M059J (cell line): ENCODE measurements at places on chromosomes 5 and 9. TPM values are rescaled to one million over a fixed set of nuclear protein-coding genes. Genes with fewer than 3 reads are reported as not detected.

GRCh38 chr5:88727705-88728313 lies 155.2 kb downstream of the MEF2C start:
- DNase-seq: peak; percentile 24

AGXT2 gene
- total RNA-seq: 0.07 TPM in 1 of 2 replicates, not detected in the other

DNA sequence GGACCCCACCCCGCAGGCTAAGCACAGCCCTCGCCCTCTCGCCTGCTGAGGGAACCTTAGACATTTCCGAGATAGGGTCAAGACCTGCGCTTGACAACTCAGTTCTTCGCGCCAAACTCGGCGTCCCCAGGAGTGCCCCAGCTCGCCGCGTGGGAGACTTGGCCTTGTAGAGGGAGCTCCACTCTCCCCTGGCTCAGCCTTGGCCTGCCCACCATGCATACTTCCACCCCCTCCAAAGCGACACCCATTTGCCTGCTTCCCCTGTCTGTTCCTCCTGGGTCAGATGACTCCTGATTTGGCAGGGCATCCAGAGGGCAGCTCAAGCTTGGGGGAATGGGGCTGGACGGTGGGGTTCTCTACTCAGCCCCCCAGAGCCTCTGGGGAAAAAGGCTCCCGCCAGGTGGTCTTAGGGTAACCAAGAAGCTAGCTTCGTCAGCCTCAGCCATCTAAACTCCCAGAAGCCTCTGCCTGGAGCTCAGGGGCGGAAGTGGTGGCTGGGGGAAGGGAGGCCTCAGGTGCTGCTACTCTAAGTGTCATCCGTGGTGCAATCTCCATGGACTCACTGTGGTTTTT lies 560 bp downstream of the DOCK2 start:
- DNase-seq: no peak

DNA sequence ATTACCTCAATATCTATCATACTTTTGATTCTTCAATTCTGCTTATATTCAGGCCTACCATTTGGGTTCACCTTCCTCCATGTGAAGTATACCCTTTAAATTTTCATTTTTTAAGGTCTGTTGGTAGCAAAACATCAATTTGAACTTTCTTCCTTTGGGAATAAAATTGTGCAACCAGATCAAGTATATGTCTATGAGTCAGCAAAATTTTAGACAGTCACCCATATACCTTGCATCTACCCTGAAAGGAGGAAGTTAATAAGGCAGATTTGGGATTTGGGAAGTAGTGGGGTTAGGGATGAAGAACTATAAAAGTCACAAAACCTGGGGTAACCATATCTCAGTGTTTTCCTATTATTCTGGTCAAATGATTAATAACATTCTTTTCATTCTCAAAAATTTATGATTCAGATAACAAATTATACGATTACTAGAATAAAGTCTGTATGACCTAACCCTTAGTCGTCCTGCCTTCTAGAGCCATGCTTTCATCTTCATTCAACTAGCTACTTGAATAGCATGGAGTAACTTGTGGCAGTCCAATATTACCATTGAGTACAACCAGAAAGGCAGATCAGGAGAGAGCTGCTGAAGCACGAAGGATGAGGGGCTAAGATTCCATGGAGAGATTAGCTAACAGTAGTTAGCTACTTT lies 2.8 kb upstream of the IL33 start:
- DNase-seq: peak; percentile 22

- peak; percentile 90 for DNase-seq
Observed at GRCh38 chr5:32852535-32852934, 141.4 kb downstream of the NPR3 start.

CNOT6 gene
- 14.9 and 22.2 TPM in 2 replicates for total RNA-seq

DNA sequence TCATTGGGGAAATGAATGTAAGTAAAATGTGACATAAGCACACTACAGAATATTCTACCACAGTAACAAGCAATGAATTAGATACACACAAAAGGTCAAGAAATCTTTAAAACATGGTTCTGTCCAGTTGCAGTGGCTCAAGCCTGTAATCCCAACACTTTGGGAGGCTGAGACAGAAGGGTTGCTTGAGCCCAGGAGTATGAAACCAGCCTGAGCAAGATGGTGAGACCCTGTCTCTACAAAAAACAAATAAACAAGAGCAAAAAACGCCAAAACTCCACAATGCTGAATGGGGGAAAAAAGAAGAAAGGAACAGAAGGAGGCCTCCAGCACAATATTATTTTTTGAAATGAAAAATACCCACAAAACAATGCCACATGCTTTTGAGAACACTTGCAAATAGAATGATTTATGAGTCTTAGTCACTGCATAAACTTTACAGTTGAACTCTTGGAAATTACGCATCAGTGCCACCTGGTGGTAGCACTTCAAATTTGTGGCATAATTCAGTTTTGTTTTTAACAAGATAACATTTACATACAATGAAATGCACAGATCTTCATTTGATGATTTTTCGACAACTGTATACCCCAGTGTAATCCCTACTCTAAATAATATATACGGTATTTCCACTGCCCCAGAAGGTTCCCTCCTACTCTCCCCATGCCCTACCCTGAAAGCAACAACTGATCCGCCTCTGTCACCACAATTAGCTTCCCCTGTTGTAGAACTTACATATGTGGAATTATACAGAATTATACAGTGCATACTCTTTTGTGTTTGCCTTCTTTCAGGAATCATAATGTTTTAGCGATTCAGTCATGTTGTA lies 14.4 kb upstream of the SPINK4 start:
- peak; percentile 78 for DNase-seq

BTNL3 gene
- not detected in 2 replicates for total RNA-seq

GRCh38 chr9:137294091-137294680 lies 7.9 kb downstream of the NRARP start:
- peak; percentile 47 for DNase-seq

- no peak for DNase-seq
Observed at GRCh38 chr9:69028754-69029153, 6.8 kb upstream of the FXN start.

ADRA1B gene
- 1.4 and 1.8 TPM in 2 replicates for total RNA-seq

GRCh38 chr5:157516006-157516405 lies 56.0 kb downstream of the NIPAL4 start:
- DNase-seq: peak; percentile 97

- DNase-seq: peak; percentile 69
Observed at GRCh38 chr5:55278778-55279177, 28.7 kb downstream of the DHX29 start.

DNA sequence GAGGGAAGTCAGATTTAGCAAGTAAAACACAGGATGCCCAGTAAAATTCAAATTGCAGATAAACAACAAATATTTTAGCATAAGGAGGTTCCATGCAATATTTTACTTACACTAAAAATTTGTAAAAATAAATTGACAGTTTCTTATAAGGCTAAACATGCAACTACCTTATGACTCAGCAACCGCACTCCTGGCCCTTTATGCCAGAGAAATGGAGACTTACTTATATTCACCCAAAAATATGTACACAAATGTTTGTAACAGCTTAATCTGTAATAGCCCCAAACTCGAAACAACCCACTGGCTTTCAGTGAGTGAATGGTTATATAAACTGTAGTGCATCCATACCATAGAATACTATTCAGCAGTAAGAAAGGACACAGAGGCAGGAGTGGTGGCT lies 28.6 kb upstream of the TRIM14 start:
- peak; percentile 38 for DNase-seq

MAP1B gene
- total RNA-seq: 124 and 200 TPM in 2 replicates

FRRS1L gene
- 0.05 TPM in 2 replicates for total RNA-seq

DNA sequence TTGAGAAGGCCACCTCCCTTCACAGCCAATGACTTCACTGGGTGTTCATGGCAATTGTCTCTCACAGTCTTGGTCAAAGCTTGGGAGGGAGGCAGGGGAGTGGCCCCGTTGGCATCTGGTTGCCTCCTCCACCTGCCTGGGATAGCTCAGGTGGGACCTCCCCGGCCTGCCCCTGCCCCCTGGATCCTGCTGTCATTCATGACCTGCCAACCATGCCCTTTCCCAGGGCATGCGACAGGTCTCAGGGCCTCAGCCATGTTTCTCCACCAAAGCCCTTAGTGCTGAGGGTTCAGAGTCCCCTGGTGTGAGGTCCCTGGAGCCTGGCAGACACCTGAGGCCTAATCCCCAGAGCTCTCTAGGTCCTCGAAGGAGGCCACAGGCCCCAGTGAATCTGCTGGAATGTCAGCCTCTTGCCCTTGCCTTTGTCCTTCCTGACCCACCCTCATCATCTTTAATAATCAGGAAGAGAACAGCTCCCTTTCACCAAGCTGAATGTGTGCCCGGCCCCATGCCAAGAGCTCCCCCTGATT lies 5.6 kb downstream of the DAB2IP start:
- no peak for DNase-seq

ANXA2R gene
- 0.25 and 1.4 TPM in 2 replicates for total RNA-seq

GRCh38 chr9:19799784-19800183 lies 10.9 kb upstream of the SLC24A2 start:
- DNase-seq: no peak

TAF7 gene
- total RNA-seq: 52.8 and 84.2 TPM in 2 replicates

- no peak for DNase-seq
Observed at GRCh38 chr5:136364307-136364706, 1.0 kb downstream of the TRPC7 start.

DNA sequence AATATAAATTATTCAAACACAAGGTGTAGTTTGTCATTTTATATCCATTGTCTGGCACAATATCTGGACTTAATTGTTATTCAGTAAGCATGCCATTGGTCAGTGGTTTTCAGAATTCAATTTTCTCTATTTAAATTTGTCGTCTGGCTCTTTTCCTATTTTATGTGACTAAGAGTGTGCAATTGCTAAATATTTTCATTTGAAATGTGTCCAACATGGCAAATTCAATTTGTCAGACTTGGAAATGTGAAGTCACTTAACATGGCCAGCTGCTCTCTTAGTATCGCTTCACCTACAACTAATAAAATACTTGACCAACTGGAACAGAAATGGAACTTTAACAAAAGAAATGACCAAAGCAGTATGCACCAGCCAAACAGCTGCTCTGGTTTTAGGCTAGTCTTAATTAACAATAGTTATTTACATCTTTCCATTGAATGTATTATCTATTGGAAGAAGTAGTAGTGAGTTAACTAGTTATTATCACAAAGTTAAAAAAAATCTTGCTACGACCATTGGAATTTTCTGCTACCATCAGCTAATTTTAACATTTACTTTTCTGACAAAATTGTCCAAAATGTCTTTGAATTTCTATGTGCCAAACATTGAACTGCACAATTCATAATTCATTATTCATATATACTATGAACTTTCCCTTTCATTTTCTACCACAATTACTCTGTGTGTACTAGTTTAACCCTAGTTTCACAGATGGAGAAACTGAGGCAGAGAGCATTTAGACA lies 720.7 kb upstream of the FAM174A start:
- DNase-seq: no peak

GRCh38 chr9:128182893-128183588 lies 8.3 kb downstream of the CIZ1 start:
- DNase-seq: no peak

- no peak for DNase-seq
Observed at GRCh38 chr5:14218897-14219573, 75.9 kb downstream of the TRIO start.

RLN1 gene
- total RNA-seq: not detected in 2 replicates
